ENCODE measurements at places on chromosomes 2 and 18. TPM values are rescaled to one million over a fixed set of nuclear protein-coding genes. Genes with fewer than 3 reads are reported as not detected.

Gene RGPD4
- total RNA-seq, result not detected

Gene FOXD4L1
- 0.64 TPM for total RNA-seq

Gene KIF3C
- total RNA-seq, result 2.5 TPM

- no peaks in the 10 kb centered on the region for H3K36me3 ChIP-seq
- DNase-seq, result no peak
- H3K4me3 ChIP-seq, result peak overlapping the region; percentile 54
- H3K27ac ChIP-seq, result no peak overlapping the region
- H3K27me3 ChIP-seq, result no peaks in the 10 kb centered on the region
These were observed 545 bp upstream of the CDCA7 start for GRCh38 chr2:173354073-173354581.

- H3K4me3 ChIP-seq, result no peak overlapping the region
- H3K27ac ChIP-seq, result no peak overlapping the region
- DNase-seq, result no peak
- H3K36me3 ChIP-seq, result no peaks in the 10 kb centered on the region
- no peaks in the 10 kb centered on the region for H3K4me1 ChIP-seq
These were observed 15.8 kb downstream of the ABCG5 start for GRCh38 chr2:43822839-43823238.

DNA sequence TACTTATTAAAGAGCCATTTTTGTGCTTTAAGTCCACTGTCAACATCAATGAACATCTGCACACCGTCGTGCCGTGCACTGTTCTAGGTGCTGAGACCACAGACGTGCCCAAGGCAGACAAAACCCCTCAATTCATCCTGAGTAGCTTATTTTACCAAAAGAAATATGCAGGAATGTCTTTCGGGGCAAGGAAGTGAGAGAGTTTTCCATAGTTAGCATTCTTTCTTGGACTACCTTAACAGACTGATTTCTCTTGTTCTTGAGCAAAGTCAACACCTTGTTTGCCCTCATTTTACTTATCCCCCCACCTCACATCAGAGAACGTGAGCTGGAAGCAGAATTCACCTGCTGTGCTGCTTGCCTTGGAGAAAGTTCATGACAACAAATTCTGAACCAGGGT is 69.3 kb downstream of the GATA6 start:
- H3K4me3 ChIP-seq, result no peak overlapping the region
- no peak overlapping the region for H3K27ac ChIP-seq
- DNase-seq, result no peak
- no peaks in the 10 kb centered on the region for H3K27me3 ChIP-seq

Gene IL37
- not detected for total RNA-seq

GRCh38 chr18:57083485-57083884 is 63.4 kb upstream of the BOD1L2 start:
- H3K27me3 ChIP-seq, result no peaks in the 10 kb centered on the region
- no peaks in the 10 kb centered on the region for H3K36me3 ChIP-seq
- no peak overlapping the region for H3K4me3 ChIP-seq
- no peak overlapping the region for H3K27ac ChIP-seq
- no peaks in the 10 kb centered on the region for H3K4me1 ChIP-seq

Gene UPP2
- total RNA-seq, result not detected

GRCh38 chr2:212021947-212022346 is 516.7 kb downstream of the ERBB4 start:
- no peak overlapping the region for H3K27ac ChIP-seq
- no peaks in the 10 kb centered on the region for H3K36me3 ChIP-seq
- no peak overlapping the region for H3K4me3 ChIP-seq
- no peaks in the 10 kb centered on the region for H3K4me1 ChIP-seq
- no peaks in the 10 kb centered on the region for H3K27me3 ChIP-seq

Gene KCNG2
- 0.49 TPM for total RNA-seq

GRCh38 chr2:74748665-74749064 is 85.3 kb upstream of the HK2 start:
- H3K4me1 ChIP-seq, result no peaks in the 10 kb centered on the region
- DNase-seq, result no peak
- H3K27ac ChIP-seq, result no peak overlapping the region
- H3K27me3 ChIP-seq, result no peaks in the 10 kb centered on the region
- no peaks in the 10 kb centered on the region for H3K36me3 ChIP-seq
- no peak overlapping the region for H3K4me3 ChIP-seq

- no peaks in the 10 kb centered on the region for H3K27me3 ChIP-seq
- H3K36me3 ChIP-seq, result no peaks in the 10 kb centered on the region
- H3K4me3 ChIP-seq, result no peak overlapping the region
- H3K4me1 ChIP-seq, result no peaks in the 10 kb centered on the region
- no peak for DNase-seq
- H3K27ac ChIP-seq, result no peak overlapping the region
These were observed 95.7 kb downstream of the RND3 start for GRCh38 chr2:150391779-150392178.

Gene COBLL1
- 128 TPM for total RNA-seq

Gene KLHL41
- total RNA-seq, result 3.1 TPM

Gene SLC5A7
- 1.3 TPM for total RNA-seq

Gene TMEM163
- total RNA-seq, result 19.3 TPM

GRCh38 chr2:96883306-96883705 is 13.4 kb upstream of the SEMA4C start:
- no peak for DNase-seq
- no peak overlapping the region for H3K27ac ChIP-seq
- no peaks in the 10 kb centered on the region for H3K27me3 ChIP-seq
- no peaks in the 10 kb centered on the region for H3K36me3 ChIP-seq
- H3K4me3 ChIP-seq, result no peak overlapping the region

GRCh38 chr18:12819322-12819721 is 64.7 kb downstream of the PTPN2 start:
- H3K36me3 ChIP-seq, result peaks cover 17% of the 10 kb centered on the region
- no peak overlapping the region for H3K27ac ChIP-seq
- no peaks in the 10 kb centered on the region for H3K27me3 ChIP-seq
- no peak for DNase-seq
- H3K4me1 ChIP-seq, result no peaks in the 10 kb centered on the region
- no peak overlapping the region for H3K4me3 ChIP-seq

Gene RAPH1
- 55.5 TPM for total RNA-seq

Measured in upper lobe of left lung (tissue), 6 donors.